ENCODE measurements at places on chromosomes 4 and X. TPM values are rescaled to one million over a fixed set of nuclear protein-coding genes. Genes with fewer than 3 reads are reported as not detected.

Gene TLR3
- total RNA-seq, result 3.6 TPM

Gene PCDH11X
- total RNA-seq, result not detected

Gene GNRHR
- not detected for total RNA-seq

Gene NLGN3
- total RNA-seq, result under 0.01 TPM

Gene PRRG1
- 15.5 TPM for total RNA-seq

Gene MAGEA2B
- not detected for total RNA-seq

Gene NPY5R
- under 0.01 TPM for total RNA-seq

Gene HTN3
- total RNA-seq, result not detected

Gene NPNT
- total RNA-seq, result not detected

Gene OPRPN
- not detected for total RNA-seq

Gene TRPC5OS
- total RNA-seq, result not detected

Gene EGFL6
- not detected for total RNA-seq

Measured in regular cardiac myocyte (primary cell).